ENCODE measurements at places on chromosomes 12 and 14.

DNA sequence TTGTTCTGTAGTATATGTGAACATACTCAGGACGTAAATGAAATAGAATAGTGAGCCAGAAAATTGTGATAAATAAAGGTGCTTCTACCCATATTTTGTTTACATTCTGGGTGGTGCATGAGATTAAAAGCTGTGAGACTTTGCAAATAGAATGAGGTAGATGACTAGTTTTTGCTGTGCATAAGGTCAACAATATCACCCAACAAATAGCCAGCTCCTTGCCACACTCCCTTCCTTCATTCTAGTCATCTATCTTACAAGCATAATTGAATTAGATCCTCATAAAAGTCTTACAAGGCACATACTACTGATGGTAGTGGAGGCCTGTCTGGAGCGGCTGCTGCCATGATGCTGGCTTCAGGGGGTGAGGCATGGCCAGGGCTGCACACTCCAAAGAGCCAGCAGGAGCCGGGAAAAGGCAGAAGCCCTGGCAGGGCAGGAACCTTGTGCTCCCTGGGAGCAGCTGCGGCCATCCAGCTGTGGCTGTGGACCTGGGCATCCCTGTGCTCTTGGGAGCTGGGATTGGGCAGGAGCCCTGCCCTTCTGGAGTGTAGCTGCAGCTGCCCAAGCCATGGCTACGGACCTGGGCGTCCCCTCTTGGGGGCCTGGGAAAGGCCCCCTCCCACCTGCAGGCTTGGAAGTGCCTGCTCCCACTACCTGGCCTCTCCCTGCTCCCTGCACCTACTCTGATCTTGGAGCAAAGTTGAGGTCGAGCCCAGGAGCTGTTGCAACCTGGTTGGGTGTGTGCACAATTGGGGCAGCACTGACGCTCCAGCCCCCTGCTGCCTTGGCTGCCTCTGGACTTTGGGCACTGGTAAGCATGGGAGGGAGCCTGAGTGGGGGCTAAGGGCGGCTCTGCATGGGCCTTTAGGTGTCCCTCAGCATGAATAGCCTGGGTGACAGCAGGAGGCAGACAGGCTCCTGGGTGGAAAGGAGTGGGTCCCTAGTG is 112.8 kb downstream of the DACT1 start:
- no peak for DNase-seq

- DNase-seq, result no peak
These were observed 3.7 kb upstream of the USP15 start for GRCh38 chr12:62256408-62257096.

GRCh38 chr12:121814429-121815119 is 10.8 kb downstream of the SETD1B start:
- no peak for DNase-seq

- DNase-seq, result no peak
These were observed 133.5 kb downstream of the ETV6 start for GRCh38 chr12:11782914-11783420.

DNA sequence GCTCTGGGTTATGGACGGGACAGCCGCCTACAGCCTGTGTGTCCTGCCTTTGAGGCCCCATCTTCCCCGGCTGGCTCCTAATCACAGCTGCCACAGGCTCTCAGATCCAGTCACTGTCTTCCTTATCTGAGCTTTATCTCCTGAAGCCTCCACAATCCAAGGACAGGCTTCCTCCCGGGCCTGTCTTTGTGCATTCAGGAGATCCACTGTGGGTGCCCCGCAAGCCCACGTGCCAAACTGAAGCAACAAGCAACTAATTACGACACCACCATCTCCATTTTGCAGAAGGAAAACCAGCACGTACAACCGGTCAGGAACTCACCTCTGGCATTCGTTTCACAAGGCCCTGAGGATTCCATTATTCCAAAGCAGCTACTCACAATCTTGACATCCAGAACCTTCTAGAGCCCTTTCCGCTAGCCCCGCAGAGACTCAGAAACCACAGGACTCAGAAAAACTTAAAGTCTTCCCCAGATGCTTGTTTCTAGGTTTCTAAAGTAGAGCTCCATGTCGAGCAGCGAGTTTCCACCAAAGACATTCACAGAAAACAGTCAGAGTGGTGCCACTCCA is 14.0 kb downstream of the SYNE3 start:
- no peak for DNase-seq

All from dermis blood vessel endothelial cell (primary cell).